Stimulated activated CD8-positive, alpha-beta memory T cell treated with anti-CD3 and anti-CD28 coated beads, Interleukin-4, amount 100 ng/mL, for 1 hour (primary cell): ENCODE measurements at places on chromosomes 12 and 14.
A peak's percentile ranks its signal among the peaks of the same experiment; 100 is the strongest.

- DNase-seq, result no peak
Observed at GRCh38 chr14:104081261-104081835, 4.2 kb upstream of the ASPG start.

- DNase-seq, result no peak
Observed at GRCh38 chr12:5399266-5399665, 32.6 kb upstream of the NTF3 start.

DNA sequence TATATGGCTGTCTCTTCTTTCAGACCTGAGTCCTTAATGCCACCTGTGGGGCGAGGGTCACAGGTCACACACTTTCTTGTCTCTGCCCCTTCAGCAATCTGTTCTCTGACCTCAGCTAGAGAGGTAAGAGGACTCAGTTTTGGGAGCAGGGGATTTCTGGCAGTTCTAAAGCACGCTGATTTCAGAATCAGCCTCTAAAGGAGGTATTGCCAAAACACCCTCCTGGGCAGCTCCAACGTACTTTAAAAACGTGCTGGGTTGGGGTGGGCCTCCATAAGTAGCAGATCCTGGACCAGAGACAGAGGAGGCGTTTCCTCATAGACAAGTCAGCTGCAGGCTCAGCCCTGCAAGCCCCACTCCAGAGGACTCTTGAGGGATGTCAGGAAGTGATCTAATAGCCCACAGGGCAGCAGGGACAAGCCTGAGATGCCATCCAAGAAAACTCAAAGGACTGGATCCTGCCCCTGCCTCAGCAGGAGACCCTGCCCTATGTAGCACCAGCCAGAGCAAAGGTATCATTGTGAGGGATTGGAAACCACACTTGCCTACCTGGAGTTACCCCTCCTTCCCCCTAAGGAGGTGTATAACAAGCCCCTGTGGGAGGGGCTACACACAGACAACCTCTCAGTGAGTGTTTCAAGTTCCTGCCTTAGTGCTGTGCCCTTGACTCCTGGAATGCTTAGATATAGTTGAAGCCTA lies 8.5 kb downstream of the CTDSP2 start:
- DNase-seq, result no peak

- DNase-seq, result peak; percentile 55
Observed at GRCh38 chr12:685388-685787, 22.1 kb upstream of the NINJ2 start.

DNA sequence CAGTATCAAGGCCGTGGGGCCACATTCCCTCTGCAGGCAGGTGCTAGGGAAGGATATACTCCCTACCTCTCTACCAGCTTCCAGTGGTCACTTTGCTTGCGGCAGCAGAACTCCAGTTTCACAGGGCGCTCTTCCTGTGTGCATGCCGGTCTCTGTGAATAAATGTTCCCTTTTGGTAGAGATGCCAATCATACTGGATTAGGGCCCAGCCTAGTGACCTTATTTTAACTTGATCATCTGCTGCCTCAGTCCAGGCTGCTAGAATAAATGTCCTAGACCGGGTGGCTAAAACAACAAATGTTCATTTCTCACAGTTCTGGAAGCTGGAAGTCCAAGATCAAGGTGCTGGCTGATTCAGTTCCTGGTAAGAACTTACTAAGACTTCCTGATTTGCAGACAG lies 198.8 kb upstream of the TMEM132C start:
- DNase-seq, result no peak
